Activated CD4-positive, alpha-beta T cell treated with anti-CD3 and anti-CD28 coated beads for 4 hours (primary cell): ENCODE measurements at places on chromosomes 3 and 15.

GRCh38 chr3:31129241-31129640 lies 234.8 kb upstream of the GADL1 start:
- DNase-seq, result no peak

GRCh38 chr3:194936659-194937058 lies 251.0 kb downstream of the FAM43A start:
- DNase-seq, result no peak

DNA sequence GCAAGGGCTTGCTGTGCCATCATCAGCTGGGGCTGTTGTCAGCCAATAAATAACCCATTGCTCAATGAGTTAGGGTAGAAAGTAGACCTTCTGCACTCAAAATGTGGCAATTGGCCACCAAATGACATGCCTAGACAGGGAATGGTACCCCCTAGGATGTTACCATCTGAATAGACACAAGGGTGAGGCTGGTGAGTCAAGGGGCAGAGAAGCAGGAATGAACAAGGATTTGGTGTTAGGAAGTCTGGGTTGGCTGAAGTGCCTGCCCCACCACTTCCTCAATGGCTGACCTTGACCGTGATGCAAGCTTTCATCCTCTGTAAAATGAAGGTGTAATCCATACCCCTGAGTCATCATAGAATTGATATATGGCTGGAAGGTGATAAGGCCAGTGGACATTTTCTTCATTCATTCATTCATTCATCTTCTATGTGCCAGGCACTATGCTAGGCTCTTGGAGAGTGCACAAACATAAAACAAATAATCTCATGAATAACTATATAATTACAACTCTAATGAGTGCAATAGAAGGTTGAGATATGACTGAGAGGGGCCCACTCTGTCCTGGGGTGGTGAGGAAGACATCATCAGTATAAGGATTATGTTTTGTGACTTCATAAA lies 4.4 kb upstream of the CA12 start:
- no peak for DNase-seq

DNA sequence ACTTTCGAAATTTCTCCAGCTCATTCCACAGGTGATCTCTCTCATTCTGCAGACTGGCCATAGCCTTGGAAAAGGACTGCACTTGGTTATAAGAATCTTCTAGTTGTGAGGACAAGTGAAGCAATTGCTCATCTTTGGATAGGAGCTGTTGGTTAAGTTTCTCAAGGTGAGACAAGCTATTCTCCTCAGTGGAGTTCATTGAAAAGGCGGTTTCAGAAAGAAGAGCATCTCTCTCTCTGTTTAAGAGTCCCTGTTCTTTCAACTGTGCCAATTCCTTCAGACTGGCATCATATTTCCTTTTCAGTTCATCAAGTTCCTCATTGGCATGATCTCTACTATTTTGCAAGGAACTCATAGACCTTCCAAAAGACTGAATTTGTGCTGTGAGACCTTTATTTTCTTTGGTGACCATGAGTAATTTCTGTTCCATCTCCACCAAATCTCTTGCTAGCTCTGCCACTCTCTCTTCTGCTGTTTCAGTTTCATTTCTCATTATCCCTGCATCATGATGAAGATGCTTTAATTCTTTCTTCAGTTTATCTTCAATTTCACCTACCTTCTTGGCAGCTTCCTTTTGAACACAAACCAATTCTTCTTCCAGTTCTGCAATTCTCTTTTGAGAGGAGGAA lies 30.2 kb upstream of the HCLS1 start:
- no peak for DNase-seq

GRCh38 chr15:73886717-73887345 lies 13.5 kb downstream of the TBC1D21 start:
- DNase-seq, result no peak

- no peak for DNase-seq
These were observed 70.0 kb downstream of the CFAP20DC start for GRCh38 chr3:58979840-58980239.

- DNase-seq, result no peak
These were observed 24.2 kb downstream of the TMEM44 start for GRCh38 chr3:194608981-194609380.

DNA sequence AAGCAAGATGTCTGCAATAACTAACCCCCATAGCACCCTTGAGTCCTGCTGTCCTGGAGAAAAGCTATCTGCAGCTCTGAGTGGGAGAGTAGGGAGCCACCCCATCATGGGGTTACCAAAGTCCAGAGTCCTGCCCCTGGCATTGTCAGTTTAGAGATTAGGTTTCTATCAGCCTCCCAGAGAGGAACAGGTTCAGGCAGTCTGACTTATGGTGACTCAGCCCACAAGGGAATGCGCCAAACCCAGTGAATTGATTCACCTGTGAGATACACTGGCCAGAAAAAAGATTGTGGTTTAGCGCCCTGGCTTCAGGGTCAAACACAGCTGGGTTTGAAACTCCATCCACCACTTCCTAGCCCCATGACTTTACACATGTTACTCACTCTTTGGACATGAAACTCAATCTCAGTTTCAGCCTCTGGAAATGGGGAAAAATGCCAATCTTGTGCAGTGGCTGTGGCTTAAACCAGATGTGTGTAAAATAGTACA lies 263.6 kb upstream of the HES1 start:
- DNase-seq, result no peak
